ENCODE measurements at places on chromosomes 16 and 17.

DNA sequence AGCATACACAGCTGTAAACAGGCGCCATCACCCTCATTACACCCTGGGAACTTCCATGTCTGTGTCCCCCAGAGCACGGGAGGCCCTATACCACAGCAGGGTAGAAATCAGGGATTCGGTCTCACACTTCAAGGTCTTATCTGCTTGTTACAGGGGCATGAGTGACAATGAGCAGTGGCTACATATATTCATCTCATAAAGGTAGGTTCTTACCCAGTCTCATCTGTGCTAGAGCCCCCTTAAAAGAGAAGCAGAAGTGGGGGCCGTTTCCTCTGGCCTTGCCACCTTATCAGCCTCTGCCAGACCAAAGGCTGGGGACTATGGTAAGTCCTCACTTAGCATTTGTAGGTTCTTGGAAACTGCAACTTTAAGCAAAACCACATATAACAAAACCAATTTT, 46.5 kb downstream of the IRX5 start:
- no peak for DNase-seq

GRCh38 chr17:71550675-71551074, 570.1 kb upstream of the SOX9 start:
- DNase-seq = no peak

GRCh38 chr16:68345351-68345810, 34.6 kb downstream of the PRMT7 start:
- DNase-seq = no peak

- no peak for DNase-seq
Observed at GRCh38 chr16:450385-450784, 24.9 kb downstream of the RAB11FIP3 start.

DNA sequence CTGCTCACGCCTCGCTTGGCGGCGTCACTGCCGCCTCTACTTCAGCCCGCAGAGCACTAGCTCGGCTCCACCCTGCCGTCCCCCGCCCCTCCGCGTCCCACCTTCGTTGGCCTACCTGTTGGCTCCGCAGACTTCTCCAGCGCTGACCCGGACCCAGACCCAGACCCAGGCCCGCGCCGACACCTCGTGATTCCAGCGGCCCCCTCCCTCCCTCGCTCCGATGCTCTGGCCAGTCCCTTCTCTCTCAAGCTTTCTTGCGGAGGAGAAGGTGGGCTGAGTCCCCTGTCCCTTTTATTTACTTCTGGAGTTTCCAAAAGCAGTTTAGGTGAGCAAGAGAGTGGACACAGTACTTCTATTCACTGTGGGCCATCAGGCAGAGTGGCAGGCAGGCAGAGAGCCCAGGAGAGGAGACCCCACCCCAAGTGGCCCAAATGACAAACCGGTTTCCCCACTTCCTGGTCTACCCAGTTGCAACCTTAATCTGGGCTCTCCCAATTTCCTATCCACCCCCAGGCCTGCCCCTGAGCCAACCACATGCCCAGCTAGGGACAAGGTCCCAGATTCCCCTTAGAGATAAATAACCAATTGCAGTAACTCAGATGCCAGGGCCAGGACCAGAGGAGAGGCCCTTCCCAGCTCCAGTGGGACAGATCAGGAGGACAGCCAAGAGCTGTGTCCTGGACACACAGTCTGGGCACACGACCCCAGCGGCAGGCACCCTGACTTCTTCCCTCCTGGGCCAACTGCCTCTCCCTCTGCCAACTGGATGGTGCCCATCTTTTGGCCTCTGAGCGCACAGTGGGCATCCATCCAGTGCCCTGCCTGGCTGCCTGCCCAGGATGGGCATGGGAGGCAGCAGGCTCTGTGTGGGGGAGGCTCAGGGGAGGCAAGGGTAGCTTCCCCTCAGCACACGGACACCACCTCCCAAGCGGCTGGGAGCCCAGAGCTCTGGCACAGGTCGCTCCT, 1.2 kb upstream of the SRCIN1 start:
- DNase-seq = no peak

DNA sequence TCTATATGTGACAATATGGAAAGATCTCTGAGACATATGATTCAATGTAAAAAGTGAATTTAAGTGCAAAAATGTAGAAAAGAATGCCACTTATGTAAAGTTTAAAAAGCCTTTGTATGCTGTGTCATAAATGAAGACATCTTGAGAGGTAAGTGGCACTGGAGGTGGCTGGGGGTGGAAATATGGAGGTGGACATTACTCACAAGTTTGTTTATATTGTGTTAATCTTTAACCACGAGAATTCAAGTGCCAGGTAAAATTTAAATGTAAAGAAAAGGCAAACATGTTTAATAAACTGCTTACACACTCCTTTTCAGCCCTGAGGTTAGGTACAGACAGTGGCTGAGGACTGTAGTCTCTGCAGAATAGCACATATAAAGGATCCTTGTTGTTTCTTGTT, 235.1 kb downstream of the ABCC12 start:
- no peak for DNase-seq

- DNase-seq = no peak
Observed at GRCh38 chr16:54942353-54942943, 11.8 kb downstream of the IRX5 start.

GRCh38 chr17:56723421-56723820, 110.3 kb downstream of the C17orf67 start:
- no peak for DNase-seq

DNA sequence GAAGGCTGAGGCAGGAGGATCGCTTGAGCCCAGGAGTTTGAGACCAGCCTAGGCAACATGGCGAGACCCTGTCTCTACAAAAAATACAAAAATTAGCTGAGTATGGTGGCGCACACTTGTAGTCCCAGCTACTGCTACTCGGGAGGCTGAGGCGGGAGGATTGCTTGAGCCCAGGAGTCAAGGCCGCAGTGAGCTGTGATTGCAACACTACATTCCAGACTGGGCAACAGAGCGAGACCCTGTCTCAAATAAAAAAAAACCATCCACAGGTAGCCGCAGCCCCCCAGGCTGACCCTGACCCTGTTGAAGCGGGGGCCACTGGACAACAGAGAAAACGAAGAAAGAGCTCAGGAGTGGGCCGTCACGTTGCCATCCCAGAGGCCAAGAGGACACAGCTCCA, 4.0 kb downstream of the SLC43A2 start:
- DNase-seq = no peak

- no peak for DNase-seq
Observed at GRCh38 chr16:7017006-7017662, 315.5 kb upstream of the RBFOX1 start.

- DNase-seq = no peak
Observed at GRCh38 chr16:64993464-64993863, 128.4 kb downstream of the CDH11 start.

- DNase-seq = peak; percentile 95
Observed at GRCh38 chr17:81821603-81822311, 11.3 kb downstream of the MCRIP1 start.

- DNase-seq = no peak
Observed at GRCh38 chr17:28925912-28926365, 23.1 kb upstream of the DHRS13 start.

DNA sequence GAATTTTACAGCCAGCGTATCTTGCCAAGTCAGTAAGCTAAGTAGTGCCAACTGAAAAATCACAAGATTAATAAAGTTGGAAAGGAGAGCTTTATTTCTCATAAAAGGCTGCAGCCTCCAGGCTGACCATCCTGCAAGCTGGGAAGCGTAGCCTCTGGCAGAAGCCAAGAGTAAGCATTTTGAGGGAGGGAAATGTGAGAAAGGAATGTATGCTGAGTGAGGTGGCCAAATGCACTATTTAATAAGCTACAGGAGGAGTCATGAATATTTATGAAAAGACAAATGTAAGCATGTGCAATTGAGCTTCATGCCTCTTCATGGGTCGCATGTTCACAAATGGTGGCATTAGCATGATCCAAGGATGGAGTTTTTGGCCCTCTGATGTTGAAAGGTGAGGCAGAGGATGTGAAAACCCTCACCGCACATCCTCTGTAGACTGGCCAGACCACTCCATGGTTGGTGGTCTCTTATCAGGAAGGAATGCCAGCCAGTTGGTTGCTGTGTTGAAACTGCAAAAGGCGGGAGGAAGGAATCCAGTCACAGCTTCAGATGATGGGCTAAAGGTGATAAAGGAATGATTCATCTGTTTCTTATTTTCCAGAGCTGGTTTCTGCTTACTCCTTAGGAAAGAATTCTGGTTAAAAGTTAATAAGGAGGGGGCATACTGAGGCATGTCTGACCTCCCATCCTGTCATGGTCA, 9.2 kb downstream of the KRT33B start:
- DNase-seq = no peak

DNA sequence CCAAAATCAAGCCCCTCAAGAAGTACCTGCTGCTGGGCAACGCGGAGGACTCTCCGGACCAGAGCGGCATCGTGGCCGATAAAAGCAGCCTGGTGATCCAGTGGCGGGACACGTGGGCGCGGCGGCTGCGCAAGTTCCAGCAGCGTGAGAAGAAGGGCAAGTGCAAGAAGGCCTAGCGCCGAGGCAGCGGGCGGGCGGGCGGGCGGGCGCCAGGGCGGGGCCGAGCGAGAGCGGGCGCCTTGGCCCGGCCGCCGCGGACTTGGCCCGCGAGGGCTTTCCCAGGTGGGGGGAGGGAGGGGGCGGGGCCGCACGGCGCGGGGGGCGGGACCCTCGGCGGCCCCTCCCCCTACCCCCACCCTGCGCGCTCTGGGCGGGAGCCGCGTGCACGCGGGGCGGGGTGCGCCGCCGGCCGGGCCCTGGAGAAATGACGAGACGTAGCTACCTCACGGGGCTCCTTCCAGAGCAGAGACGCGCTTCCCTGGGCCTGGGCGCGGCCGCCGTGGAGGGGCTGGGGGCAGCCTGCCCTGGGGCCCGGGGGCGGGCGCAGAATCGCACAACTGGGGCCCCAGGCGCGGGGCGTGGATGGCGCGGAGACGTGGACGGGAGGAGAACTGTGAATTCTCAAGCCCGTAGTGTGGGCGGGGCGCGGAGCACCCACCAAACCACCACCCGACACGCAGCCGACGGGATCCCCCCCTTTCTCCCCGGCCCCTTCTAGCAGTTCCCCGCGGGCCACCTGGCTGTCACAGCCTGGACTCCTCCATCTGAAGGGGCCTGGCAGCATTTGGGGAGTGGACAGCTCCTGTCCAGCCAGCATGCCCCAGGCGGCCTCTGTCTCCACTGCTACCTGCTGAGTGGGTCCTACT, 218.7 kb downstream of the NTN1 start:
- DNase-seq = no peak

- peak; percentile 94 for DNase-seq
Observed at GRCh38 chr17:8832711-8833352, 33.7 kb upstream of the MFSD6L start.

- DNase-seq = no peak
Observed at GRCh38 chr16:64144617-64145016, 977.2 kb downstream of the CDH11 start.

- DNase-seq = no peak
Observed at GRCh38 chr17:12815642-12816141, 26.4 kb downstream of the ARHGAP44 start.

- DNase-seq = no peak
Observed at GRCh38 chr17:29012535-29012934, 6.7 kb upstream of the SEZ6 start.

- DNase-seq = no peak
Observed at GRCh38 chr17:42386777-42387657, 1.2 kb downstream of the STAT3 start.

GRCh38 chr16:84315422-84315821, 20.7 kb downstream of the WFDC1 start:
- no peak for DNase-seq

DNA sequence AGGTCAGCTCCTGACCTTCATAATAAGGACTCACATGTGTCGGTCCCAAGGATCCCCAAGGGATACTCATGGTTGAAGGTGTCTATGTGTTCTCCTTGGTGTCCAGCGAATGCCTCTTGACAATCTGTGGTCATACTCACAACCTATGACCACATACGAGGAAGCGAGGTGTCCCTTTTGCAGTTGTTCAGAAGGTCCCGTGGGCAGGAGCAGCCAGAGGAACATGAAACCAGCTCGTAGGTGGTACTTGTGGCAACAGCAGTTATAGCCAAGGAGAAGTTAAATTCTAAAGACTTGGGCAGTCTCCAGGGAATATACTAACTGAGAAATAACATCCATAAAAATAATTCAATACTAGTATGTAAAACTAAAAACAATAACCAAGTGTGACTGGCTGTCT, 685.3 kb downstream of the WWOX start:
- DNase-seq = no peak

DNA sequence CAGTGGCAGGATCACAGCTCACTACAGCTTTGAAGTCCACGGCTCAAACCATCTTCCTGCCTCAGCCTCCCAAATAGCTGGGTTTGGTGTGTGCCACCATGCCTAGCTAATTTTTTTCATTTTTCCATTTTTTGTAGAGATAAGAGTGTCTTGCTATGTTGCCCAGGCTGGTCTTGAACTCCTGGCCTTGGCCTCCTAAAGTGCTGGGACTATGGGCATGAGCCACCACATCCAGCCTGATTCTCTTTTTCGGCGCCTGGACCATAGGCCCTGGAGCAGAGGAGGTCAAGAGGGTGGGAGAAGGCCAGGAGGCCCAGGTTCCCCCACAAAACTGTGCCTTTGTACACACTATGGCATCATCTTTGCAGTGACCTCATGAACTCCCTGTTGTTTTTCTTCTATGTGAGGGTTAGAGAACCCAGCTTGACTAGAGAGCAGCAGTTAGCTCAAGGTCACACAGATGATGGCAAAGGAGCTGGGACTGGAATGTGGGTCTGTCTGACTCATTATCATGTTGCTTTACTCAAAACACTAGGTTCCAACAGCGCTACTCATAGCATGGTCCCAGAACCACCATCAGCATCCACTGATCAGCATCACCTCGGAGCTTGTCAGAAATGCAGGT, 16.3 kb downstream of the SCN4A start:
- no peak for DNase-seq

- no peak for DNase-seq
Observed at GRCh38 chr16:81291117-81291516, 23.6 kb upstream of the GAN start.

DNA sequence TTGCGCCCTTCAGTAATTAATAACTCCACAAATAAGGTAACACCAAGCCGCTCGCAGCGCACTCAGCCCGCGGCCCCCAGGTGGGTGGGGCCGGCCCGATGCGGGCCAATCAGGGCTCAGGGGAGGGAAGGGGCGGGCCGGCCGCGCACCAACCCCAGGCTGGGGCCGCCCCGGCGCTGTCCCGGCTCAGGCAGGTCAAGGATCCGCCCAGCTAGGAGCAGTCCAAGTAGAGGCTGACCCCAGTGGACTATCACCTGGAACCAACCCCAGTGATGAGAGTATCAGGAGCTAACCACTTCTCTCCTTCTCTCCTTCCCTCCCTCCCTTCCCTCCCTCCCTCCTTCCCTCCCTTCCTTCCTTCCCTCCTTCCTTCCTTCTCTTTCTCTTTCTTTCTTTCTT, 110.8 kb downstream of the C16orf78 start:
- no peak for DNase-seq

- DNase-seq = no peak
Observed at GRCh38 chr16:68907781-68908181, 64.5 kb downstream of the TANGO6 start.

DNA sequence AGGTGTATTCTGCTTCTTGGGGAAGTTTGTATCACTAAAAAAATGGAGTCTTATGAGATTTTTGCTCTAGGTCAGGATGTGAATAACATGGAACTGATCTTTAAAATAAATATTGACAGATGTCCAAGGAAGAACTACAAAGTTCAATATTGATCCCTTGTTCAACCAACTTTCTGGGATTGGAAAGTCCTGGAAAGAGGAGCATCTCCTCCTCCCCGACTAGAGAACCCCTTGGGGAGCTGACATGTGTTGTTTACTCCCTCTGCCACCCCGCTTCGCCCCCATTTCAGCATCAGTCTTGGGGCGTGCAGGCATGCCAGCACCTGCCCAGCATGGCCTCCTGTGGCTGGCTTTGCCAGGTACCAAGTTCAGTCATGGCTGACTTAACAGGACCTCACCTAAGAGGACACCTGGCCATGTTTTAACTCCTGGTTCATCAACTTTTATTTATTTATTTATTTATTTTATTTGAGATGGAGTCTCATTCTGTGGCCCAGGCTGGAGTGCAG, 33.8 kb downstream of the PMFBP1 start:
- no peak for DNase-seq
